ENCODE measurements at places on chromosomes 1 and 21. TPM values are rescaled to one million over a fixed set of nuclear protein-coding genes. Genes with fewer than 3 reads are reported as not detected.
A peak's percentile ranks its signal among the peaks of the same experiment; 100 is the strongest.

GRCh38 chr1:44696789-44697345 is 22.4 kb downstream of the ARMH1 start:
- DNase-seq: peak; percentile 64

DNA sequence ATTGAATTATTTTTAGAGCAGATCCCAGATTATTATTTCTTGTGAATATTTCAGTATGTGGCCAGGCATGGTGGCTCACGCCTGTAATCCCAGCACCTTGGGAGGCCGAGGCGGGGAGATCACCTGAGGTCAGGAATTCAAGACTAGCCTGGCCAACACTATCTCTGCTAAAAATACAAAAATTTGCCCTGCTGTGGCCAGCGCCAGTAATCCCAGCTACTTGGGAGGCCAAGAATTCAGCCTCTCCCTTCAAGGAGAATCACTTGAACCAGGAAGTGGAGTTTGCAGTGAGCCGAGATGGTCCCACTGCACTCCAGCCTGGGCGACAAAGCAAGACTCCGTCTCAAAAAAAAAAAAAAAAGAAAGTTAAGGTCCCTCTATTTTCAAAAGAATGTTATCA is 4.3 kb downstream of the OSBPL9 start:
- no peak for DNase-seq

- DNase-seq: no peak
Observed at GRCh38 chr21:33654412-33654811, 12.1 kb downstream of the ITSN1 start.

- DNase-seq: no peak
Observed at GRCh38 chr1:201665036-201665435, 126.1 kb downstream of the NAV1 start.

RNF186 gene
- total RNA-seq: not detected

RPF1 gene
- total RNA-seq: 37.3 TPM

DNA sequence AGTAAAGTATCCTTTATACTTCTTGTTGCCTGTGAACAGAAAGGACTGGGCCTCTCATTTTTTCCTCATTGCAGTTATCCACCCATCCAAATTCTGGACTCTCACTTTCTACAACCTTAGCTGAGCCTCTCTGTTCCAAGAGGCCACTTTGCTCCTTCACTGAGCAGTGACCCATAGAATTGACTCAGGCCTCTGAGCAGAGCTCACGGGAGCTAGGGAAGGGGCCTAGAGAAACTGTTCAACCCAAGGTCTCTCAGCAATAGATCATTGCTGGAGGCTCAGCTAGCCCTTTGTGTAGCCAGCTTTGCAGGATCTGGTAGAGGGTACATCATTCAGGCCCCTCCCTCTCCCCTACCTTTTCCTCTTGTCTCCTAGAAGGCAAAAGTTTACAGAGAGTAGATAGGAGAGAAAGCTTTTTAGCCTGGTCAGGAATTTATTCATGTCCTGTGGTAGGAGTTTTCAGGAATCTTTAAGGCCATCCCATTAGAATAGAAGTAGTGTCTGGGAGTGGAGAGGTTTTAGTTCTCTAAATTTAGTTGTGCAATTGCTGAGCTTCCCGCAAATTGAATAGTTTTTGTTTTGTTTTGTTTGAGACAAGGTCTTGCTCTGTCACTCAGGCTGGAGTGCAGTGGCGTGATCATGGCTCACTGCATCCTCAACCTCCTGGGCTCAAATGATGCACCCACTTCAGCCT is 6.7 kb downstream of the INTS3 start:
- no peak for DNase-seq

- no peak for DNase-seq
Observed at GRCh38 chr1:168636200-168636599, 59.8 kb downstream of the XCL1 start.

GRCh38 chr1:151998611-151999362 is 5.1 kb upstream of the S100A10 start:
- no peak for DNase-seq

DNA sequence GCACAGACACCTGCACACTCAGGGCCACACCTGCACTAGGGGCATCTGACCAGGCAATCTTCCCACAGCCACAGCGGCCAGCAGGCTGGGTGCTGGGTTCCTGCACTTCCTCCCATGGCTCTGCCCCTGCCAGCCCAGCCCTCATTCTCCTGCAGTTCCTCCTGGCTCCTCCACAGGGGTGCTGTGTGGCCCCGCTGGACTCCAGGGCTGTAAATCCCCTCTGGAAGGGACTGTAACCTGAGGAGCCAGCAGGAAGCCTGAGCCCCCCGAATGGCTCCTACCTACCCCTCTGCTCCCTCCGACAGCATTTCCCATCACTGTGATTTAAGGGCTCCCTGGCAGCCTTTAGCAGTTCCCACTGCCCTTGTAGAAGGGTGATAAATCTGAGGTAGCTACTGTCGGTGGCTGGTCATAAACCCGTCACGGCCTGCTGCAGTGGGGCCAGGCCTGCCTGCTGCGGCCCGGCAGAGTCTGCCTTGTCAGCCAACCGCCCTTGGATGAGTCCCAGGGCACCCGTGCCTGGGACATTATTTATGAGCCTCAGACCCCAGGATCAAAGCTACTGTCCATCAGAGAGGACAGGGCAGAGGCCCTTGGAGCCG is 8.8 kb downstream of the UBL4B start:
- no peak for DNase-seq

GRCh38 chr1:21604208-21604957 is 64.8 kb downstream of the RAP1GAP start:
- DNase-seq: no peak

- DNase-seq: peak; percentile 32
Observed at GRCh38 chr1:199684686-199685273, 342.7 kb upstream of the NR5A2 start.

DNA sequence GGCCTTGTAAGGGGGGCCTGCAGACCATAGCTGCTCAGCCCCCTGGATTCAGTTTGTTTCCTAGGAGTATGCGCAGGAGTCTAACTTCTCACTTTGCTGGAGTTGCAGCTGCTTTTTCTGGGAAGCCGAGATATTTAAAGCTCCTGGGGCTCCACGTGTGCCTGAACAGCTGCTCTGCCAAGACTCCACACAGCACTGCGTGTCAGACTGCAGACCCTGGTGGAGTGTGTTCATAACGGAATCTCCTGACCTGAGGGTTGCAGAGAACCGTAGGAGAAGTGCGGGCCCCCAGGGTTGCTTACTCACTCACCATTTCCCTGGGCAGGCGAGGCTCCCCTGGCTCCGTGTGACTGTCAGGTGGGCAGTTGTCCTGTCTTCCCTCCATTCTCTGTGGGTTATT is 474.3 kb upstream of the TMPRSS15 start:
- DNase-seq: no peak
